ENCODE measurements at places on chromosomes 4 and X.

DNA sequence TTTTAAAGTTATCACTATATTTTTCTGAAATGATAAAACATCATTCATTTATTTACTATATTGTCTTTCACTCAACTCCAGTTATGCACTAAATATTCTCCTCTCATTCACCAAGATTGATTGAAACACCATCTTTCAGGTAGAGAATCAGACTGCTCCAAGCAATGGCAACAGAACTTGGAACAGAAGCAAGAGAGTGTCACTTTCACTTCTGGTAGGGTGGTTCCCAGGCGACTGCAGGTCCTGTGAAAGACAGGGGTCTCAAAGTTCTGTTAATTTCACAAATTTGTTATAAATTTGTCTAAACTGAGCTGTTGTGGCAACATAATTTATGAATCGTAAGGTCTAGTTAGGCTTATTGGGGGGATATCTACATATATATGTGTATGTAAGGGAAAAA lies 47.8 kb downstream of the RHOH start:
- no peak for DNase-seq

DNA sequence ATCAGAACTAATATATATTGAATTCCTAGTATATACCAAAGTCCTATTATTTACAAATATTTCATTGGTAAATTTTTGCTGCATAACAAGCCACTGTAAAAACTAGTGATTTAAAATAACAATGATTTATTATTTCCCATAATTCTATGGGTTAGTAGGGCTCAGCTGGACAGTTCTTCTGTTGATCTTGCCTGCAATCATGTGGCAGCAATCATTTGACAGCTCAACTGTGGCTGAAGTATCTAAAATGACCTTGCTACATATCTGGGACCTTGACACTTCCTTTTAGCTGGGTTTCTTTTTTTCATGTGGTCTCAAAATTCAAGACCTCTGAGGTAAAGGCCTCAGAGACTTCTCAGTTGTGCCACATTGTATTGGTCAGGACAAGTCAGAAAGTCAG lies 598.5 kb upstream of the PITX2 start:
- DNase-seq = no peak

DNA sequence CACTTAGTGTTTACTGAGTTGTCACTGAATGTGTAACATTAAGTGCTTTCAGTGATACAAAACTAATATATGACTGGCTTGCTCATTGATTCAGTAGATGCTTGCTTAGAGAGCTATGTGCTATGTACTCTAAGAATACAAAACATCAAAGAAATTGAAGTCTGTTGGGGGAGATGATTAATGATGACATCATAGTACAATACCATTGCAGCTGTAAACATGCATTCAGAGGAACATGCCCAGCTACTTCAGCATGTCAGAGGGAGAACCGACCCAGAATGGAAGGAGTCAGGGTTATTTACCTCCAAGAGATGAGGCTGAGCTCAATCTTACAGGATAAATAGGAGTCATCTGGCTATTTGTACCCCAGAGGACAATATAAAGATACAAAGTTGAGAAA lies 290.8 kb downstream of the TENM3 start:
- peak; percentile 46 for DNase-seq

GRCh38 chrX:39791691-39792090 lies 306.1 kb downstream of the BCOR start:
- no peak for DNase-seq

GRCh38 chrX:73134741-73135140 lies 55.4 kb upstream of the PABPC1L2A start:
- DNase-seq = no peak

GRCh38 chrX:97238632-97239031 lies 354.9 kb downstream of the RPA4 start:
- DNase-seq = peak; percentile 41

DNA sequence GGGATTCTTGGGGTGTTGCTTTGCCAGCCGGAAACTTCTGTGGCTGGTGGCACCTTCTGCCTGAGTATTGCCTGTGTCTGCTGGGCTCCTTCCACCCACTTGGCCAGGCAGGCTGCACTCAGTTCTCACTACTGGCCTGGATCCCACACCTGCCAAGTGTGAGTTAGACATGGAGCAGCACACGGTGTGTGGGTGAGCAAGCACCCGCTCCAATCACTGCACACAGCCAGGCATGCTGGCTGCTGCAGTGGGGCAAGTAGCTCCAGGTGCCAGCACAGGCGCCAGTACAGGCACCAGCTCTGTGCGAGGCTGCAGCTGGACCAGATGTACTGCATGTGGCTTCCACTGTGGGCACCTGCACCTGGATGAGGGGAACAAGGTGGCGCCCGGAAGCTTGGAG lies 23.9 kb downstream of the DCUN1D4 start:
- no peak for DNase-seq

DNA sequence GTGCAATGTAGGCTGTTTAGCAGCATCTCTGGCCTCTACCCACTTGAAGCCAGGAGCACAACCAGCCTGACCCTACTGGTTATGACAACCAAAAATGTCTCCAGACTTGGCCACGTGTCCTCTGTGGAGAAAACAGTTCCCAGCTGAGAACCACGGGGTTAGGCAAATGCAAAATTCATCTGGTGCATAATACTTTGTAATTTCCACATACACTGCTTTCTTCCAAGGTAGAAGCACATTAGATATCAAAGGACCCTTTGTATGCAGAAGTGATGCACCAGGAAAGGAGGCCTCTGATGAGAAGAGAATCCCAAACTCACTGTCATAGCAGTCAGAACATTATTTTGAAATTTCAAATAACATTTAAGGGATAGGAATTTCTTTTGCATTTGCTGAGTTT lies 26.3 kb downstream of the MFAP3L start:
- no peak for DNase-seq

- no peak for DNase-seq
These were observed 549.7 kb upstream of the TENM3 start for GRCh38 chr4:181693517-181693916.

- DNase-seq = no peak
These were observed 11.6 kb downstream of the SORBS2 start for GRCh38 chr4:185800266-185800945.

DNA sequence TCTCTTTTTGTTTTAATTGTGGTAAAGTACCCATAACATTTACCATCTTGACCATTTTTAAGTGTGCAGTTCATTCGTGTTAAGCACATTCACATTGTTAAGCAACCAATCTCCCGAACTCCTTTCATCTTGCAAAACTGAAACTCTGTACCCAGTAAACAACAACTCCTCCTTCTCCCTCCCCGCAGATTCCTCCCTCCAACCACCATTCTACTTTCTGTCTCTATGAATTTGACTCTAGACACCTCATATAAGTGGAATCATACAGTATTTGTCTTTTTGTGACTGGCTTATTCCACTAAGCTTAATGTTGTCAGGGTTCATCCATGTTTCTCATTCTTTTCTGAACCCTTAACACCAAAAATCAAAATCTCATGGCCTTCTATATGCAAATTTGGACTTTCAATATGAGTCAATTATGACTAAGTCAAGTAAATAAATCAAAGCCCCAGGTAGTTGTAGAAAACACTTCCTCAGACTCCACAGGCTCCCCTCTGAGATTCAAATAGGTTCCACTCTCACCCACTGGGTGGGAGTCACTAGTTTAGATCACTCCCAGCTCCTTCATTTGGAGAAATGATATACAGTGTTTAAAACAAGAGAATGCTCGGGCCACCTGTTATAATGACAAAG lies 9.8 kb upstream of the RTL5 start:
- no peak for DNase-seq

GRCh38 chr4:6542951-6543350 lies 32.0 kb upstream of the MAN2B2 start:
- DNase-seq = no peak

DNA sequence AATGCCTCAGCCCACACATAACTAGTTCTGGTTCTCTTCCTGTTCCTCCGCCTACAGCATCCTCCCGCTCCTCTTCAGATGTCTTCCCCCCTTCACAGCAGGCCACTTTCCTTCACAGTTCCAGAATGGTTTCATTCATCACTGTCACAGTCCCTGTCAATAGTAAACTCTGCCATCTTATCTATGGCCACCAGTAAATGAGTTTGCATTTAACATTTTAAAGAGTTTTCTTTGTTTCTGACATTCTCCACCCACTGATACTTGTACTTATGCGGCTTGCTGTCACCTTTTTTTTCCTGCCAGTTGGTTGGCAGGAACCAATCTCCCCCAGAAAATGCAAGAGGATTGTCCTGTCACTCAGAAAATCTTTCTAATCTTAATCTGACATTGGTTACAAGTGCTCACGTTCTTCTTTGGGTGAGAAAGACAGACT lies 114.1 kb downstream of the GLUD2 start:
- no peak for DNase-seq

DNA sequence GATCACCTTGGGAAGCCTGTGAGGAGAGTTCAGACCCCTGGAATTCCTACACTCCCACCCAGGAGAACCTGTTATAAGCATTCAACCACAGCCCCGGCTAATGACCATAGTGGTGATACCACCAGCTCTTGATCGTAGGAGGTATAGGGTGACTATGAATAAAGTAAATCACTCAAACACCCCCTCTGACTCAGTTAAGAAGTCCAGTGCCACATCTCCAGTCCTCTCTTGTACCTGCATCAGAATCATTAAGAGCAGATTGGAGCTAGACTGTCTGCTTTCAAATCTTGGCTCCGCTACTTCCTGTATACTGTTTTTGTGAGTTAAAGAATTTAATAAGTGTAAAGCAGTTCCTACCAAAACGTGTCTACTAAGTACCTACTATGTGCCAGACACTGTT lies 565.1 kb upstream of the DIPK2B start:
- no peak for DNase-seq

GRCh38 chrX:108348525-108348924 lies 89.7 kb downstream of the COL4A6 start:
- DNase-seq = no peak

DNA sequence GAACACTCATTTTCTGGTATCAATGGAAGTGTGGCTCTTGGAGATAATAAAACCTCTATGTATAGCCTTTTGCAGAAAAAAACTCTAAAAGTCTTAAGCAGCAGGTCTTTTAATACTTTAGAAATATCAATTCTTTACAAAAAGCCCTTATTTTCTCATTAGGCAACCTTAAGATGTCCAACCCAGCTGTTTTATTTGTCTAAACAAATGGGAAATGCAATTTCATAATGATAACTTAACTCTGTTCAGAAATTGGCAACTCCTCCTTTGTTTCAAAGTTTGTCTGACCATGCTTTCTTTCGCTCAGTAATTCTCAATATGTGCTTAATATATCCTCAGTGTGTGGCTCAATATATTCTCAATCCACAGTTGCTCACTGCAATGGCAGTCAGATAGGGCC lies 196.5 kb upstream of the VEGFC start:
- DNase-seq = no peak

DNA sequence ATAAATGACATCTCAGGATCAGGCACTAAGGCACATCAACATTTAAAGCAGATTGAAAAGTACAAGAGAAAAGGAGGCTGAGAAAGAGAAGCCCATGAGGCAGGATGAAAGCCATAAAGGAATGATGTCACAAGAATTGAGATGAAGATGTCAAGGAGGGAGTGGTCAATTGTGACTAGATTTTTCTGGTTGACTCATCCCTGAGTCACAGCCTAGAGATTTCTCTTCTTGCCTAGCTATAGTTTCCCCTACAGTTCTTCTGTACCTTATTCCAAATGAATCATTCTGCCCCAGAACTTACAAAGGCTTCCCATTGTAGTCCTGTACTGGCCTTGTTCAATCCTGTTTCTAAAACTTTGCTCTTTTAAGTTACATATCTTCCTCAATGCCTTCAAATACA lies 3.4 kb upstream of the USP53 start:
- DNase-seq = peak; percentile 97

GRCh38 chr4:76233083-76233482 lies 18.4 kb upstream of the FAM47E start:
- DNase-seq = no peak

DNA sequence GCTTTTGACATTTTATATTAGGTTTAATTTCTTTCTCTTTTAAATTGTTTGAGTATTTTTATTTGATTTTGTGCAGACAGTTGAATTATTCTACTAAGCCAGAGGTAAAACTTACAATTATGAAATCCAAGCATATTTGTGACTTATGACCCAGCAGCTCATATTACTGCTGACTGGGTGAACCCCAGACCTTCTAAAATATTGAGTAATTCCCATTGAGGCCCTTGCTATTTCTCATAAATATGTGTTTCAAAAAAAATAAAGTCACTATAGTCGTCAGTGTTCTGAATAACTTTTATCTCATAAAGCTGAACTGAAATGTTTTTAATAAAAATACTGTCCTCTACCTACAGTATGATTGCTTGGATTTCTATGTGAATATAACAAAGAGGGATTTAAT lies 303.1 kb downstream of the IQCM start:
- no peak for DNase-seq

DNA sequence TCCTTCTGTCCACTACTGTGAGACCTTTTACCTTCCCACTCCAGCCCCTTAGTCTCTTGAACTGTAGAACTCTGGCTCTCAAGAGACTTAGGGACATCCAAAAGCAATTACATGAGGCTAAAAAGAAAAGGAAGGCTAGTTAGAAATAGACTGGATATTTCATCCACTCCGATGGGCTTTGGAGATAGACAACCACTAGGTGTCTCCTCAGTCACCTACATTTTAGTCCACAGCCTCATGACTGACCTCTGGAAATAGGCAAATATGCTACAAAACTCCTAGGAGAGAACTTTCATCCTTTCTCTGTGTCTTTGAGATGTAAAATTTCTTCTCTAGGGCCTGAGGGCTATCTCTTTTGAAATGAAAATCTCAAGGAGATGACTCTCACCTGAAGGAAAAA lies 45.1 kb upstream of the LAMP2 start:
- DNase-seq = peak; percentile 16

GRCh38 chrX:75084757-75085156 lies 71.3 kb downstream of the ABCB7 start:
- no peak for DNase-seq

- DNase-seq = no peak
These were observed 3.9 kb downstream of the PCDH10 start for GRCh38 chr4:133152831-133153481.

- DNase-seq = peak; percentile 92
These were observed 67.4 kb downstream of the EGF start for GRCh38 chr4:109979920-109980717.

GRCh38 chrX:131084145-131084544 lies 26.0 kb downstream of the ARHGAP36 start:
- DNase-seq = no peak

DNA sequence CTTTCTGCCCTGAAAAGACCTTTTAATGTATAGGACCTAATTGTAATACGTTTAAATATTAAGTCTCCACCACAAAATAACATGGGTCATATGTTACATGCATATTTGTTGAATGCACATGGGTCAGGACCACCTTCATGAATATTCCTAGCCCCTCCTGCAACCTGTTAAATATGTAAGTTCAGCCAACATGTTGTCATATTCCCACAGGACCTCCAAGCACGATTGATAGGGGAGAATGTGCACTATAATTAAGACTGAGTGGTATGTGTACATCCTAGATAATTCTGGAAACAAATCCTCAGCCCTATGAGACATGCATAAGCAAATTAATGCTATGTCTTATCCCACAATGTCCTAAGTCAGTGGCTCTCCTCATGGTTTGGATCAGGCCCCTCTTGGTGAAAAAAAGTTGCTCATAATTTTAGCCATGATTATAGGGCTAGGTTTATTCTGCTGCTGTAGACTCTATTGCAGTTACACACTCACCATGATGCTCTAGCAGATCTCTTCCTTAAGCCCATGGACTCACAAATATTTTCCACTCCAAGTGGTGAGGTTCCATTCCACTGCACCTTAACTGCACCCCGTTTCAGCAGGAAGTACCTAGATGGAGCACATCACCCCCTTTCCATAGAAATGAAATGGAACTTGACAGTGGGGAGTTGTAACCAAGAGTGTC lies 10.2 kb downstream of the TIGD2 start:
- DNase-seq = no peak

- DNase-seq = no peak
These were observed 75.9 kb upstream of the GAB1 start for GRCh38 chr4:143260750-143261149.

All from fibroblast of skin of right biceps (primary cell).